ENCODE measurements at places on chromosomes 11 and 22. TPM values are rescaled to one million over a fixed set of nuclear protein-coding genes. Genes with fewer than 3 reads are reported as not detected.

GRCh38 chr11:84476581-84476980, 1150.6 kb downstream of the DLG2 start:
- no peak for DNase-seq

The GRIK4 gene
- 0.15 TPM for total RNA-seq

DNA sequence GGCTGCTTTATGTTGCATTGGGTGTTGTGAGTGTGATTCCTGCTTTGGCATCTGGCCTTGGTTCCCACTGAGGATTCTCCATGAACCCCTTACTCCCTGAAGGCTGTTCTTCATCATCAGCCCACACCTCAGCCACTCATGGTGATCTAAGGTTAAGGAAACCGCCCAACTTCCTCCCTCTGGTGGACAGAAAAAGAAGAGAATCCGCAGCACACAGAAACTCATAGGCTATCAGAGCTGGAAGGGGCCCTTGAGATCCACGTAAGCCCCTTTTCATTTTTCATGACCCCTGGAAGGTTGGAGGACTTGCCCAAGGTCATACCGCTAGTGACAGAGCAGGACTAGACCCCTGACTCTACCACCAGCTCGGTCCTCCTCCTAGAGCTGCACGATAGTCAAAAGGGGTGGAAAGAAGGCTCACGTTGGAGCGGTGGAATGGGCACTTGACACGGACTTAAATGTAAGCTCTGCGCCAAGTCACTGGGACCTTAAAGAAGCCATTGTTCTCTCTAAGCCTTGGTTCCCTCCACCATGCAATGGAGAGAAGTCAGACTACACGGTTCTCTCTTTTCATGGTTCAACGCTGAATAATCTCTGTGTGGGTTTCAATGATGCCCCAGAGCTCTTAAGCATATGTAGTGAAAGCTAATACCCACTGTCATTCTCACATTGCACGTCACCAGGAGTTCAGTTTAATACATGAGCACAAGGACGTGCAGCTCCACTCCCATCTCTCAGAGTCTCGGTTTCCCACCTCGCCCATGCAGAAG, 83.6 kb upstream of the CRTAM start:
- DNase-seq: no peak

The PKP3 gene
- total RNA-seq: 327 TPM

GRCh38 chr22:20721409-20722218, 52.3 kb upstream of the SERPIND1 start:
- DNase-seq: no peak

The KRTAP5-2 gene
- total RNA-seq: not detected

The CBX6 gene
- 27.7 TPM for total RNA-seq

- DNase-seq: no peak
Measured at GRCh38 chr11:49995565-49995964, 13.2 kb upstream of the OR4C12 start.

The PAX6 gene
- total RNA-seq: not detected

GRCh38 chr11:17781221-17781620, 46.6 kb downstream of the KCNC1 start:
- no peak for DNase-seq

DNA sequence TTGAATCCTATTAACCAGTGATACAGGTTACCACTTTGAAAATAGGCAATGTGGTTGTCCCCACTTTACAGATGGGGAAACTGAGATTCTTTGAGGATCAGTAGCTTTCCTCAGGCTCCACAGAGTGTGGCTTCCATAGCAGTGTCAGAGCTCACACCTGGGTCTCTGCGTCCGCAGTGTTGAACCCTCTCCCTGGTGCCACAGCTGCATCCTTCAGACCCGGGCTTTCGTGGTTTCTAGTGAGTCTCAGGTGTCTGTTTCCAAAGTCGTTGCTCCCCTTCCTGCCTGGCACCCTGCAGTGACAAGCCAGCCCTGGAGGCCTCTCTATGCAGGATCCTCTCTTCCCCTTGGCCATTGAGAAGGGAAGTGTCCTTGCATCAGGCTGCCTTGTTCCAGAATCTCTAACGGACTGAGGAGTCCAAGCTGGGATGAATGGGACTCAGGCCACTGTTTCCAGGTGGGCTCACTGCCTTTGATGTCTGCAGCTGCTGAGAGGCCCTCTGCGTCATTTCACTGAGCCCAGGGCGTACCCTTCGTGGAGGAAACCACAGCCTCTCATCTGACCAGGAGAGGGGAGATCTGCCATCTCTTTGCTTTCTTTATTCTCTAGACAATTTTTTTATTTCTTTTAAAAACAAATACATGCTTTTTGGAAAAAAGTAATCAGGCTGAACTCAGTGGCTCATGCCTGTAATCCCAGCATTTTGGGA, 48.4 kb upstream of the MICAL2 start:
- DNase-seq: no peak

DNA sequence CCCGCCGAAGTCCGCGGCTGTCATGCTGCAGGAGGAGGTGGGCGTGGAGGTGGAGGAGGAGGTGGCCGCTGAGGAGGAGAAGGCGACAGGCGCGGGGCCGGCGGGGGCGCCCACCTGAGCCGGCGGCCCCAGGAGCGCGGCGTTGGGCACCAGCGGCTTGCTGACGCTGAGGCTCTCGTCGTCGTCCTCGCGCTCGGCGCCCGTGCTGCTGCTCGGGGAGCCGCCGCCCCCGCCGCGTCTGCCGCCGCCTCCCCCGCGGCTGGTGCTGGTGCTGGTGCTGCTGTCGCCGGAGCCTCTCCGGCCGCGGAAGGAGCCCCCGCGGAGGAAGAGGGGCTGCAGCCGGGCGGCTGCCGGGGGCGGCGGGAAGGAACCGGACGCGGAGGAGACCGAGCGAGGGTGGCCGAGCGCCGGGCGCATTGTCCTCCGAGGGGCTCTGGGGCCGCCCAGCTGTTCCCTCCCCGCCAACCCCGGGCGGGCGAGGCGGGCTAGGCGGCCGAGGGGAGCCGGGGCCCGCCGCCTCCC, 388 bp downstream of the TMEM121B start:
- no peak for DNase-seq

GRCh38 chr22:46178755-46179505, 28.6 kb downstream of the PPARA start:
- no peak for DNase-seq

The UPB1 gene
- total RNA-seq: 0.57 TPM

DNA sequence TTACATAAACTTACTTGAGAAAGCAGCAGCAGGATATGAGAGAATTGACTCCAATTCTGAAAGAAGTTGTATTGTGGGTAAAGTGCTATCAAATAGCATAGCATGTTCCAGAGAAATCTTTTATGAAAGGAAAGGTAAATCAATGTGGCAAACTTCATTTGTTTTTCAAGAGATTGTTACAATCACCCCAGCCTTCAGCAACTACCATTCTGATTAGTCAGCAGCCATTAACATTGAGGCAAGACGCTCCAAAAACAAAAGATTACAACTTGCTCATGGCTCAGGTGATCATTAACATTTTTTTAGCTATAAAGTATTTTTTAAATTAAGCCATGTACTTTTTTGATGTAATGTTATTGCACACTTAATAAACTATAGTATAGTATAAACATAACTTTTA, 357.2 kb downstream of the TMEM135 start:
- no peak for DNase-seq

The OR9I1 gene
- not detected for total RNA-seq

DNA sequence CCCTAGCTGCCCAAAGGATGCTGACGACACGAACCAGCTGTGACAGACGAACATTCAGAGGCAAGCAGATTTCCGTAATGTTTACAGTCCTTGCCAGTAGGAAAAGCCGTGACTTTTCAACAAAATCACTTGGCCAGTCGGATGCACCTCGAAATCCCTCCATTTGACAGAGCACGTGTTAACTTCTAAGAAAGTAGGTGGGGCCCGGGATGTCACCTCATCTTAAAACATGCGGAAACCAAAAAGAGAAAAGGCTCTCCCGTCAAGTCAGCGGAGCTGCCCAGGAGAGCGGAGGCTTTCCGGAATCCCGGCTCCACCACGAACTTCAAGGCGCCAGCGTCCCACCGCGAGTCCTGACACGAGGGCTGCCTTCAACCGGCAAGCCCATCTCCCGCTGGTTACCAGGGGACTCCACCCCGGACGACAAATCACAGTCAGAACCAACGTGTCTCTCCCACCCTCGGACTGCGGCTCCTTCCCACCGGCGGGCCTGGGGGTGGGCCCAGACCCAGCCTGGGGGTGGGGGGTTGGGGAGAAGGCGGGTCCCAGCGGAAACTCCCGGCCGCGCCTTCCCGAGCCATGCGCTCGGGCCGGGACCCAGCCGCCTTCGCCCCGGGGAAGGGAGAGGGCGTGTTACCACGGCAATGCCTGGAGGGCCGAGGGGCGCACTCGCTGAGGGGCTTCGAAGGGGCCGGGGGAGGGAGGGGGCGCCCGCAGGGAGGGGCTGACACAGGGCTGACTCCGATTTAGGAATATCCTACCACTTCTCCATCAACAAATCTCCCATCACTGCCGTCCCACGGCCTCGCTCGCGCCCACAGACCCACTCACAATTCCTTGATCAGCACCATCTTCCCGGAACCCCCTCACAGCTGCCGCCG, 475 bp downstream of the PITPNB start:
- no peak for DNase-seq

- no peak for DNase-seq
Measured at GRCh38 chr11:64529559-64530520, 61.2 kb upstream of the SLC22A12 start.

DNA sequence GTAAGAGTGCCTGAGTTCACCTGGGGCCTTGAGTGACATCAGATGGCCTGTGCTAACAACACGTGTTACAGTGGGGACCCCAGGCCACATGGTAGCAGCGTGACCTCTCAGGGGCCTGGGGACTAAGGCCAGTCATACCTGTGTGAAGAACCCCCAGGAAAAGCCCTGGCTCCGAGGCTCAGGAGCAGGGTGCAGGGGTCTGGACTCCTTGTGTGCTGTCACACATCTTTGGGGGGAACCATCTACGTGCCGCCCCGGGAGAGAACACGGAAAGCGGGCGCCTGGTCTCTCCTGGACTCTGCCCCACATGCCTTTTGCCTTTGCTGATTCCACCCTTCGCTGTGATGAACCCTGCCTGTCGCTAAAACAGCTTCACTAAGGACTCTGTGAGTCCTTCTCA, 48.7 kb downstream of the SHANK2 start:
- no peak for DNase-seq

The CD82 gene
- total RNA-seq: 113 TPM

DNA sequence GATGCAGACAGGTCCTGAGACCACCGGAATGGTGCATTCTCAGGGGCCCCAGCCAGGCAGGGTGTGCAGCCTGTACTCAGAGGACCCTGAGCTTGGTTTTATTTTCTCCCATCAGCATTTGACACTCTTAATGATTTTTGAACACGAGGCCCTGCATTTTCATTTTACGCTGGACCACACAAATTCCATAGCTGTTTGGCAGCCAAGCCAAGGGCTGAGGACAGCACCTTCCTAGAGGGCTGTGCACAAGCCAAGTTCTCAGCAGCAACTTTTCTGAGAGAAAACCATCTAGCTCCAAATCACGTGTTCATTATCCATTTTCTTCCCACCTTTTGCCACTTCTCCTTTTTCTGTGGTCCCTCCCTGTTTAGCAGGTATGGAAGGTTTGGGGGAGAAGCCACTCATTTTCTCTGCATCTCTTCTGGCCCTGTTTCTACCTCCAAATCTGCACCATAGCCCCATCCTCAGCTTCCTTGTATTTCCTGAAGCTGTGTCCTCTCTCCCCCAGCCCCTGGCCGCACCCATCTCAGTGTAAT, 60.4 kb downstream of the TRAF6 start:
- DNase-seq: no peak

DNA sequence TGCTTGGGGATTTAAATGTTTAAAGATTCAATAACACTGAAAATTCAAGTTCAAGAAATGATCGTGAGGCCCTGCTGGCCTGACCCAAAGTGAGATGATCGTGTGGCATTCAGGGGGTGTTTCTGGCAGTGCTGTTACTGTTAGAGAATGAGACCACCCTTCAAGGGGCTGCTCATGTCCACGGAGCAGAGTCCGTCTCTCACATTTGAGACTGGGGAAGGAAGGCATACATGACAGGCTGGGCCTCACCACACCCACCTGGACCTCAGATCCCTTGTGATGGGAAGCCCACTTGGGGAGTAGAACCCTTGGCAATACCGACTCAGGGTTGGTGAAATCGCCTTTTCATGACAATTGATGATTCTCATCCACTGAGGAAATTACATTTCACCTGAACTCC, 16.1 kb upstream of the NRIP3 start:
- DNase-seq: no peak

The IGSF22 gene
- total RNA-seq: under 0.01 TPM

The KIAA1671 gene
- 45.5 TPM for total RNA-seq

DNA sequence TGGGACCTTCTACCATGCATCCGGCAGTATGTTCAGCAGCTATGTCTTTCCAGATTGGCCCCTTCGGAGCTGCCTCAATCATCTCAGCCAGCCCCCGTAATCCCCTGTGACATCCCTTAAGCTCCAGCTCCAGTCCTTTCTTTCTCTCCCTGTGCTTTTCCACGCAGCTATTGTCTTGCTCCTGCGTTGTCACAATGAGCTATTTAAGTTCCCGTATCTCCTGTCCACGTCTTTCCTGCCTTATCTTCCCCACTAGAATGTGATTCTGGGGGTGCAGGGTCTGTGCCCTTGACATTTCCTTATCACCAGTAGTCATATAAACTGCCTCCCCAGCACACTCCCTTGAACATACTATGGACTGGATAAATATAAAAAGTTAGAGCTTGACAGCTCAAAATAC, 5.1 kb upstream of the ETS1 start:
- no peak for DNase-seq

The BACE1 gene
- 14.4 TPM for total RNA-seq

- DNase-seq: no peak
Measured at GRCh38 chr11:73249853-73250783, 22.0 kb upstream of the P2RY6 start.

DNA sequence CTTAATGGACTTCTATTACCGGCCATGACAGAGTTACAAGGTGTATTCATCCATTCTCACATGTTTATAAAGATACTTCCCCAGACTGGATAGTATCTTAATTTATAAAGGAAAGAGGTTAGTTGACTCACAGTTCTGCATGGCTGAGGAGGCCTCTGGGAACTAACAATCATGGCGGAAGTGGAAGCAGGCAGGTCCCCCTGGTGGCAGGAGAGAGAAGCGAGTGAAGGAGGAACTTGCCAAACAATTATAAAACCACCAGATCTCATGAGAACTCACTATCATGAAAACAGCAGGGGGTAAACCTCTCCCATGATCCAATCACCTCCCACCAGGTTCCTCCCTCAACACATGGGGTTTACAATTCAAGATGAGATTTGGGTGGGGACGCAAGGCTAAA, 170.0 kb upstream of the PDGFD start:
- DNase-seq: no peak

The DEPDC7 gene
- 9.7 TPM for total RNA-seq

DNA sequence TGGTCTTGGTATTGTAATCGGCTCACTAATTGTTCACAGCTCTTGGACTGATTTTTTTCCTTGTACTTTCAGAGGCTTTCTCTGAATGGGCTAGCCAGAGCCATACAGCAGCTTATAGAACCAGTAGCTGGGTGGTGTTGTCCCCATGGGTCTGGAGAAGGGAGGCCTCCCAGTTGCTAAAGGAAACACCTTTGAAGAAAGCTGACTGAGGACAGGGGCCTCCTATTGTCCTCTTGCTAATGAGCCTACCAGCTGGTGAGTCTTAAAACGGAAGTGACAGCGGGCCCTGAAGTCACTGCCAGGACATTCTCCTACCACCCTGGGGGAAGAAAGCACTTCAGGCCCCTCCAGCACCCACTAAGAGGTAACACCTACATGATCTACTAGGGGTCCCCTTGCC, 9.9 kb downstream of the FADS3 start:
- no peak for DNase-seq

GRCh38 chr11:33624083-33624482, 76.5 kb downstream of the C11orf91 start:
- DNase-seq: no peak
